Inflammatory macrophage (primary cell): ENCODE measurements at places on chromosomes 12 and 14.

- no peak for DNase-seq
These were observed 22.9 kb downstream of the KRT18 start for GRCh38 chr12:52971679-52972329.

DNA sequence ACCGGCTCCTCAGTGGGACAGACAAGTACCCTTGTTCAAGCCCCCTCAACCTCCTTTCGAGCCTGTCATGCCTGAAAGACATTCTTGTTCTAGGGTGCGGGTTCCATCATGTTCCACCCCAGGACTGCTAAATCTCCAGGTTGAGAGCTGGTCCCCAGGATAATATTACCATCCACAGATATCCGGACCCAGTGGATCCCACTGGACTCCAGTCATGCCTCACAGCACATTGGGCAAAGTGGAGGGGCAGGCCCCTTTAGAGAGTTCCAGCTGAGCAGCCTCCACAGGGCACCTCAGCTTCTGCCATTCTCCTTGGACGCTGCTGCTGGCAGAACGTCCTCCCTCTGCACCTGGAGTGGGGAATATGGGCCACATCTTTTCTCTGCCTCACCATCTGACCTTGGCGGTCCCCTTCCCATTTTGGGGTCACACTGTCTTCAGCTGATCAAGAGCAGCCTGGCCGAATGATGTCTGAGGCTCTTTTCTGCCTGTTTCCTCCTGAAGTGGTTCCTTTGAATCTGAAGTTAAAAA, 137.4 kb downstream of the BCL11B start:
- DNase-seq: no peak

- no peak for DNase-seq
These were observed at the start of gene ACVRL1 for GRCh38 chr12:51907083-51907855. ACVRL1 (plus strand) TSS chr12:51907504; CDS start chr12:51912475, 4,971 bp downstream.

- no peak for DNase-seq
These were observed 36.3 kb downstream of the PPP2R5C start for GRCh38 chr14:101797856-101798255.

- no peak for DNase-seq
These were observed 153.7 kb upstream of the ALG10B start for GRCh38 chr12:38162708-38163441.

DNA sequence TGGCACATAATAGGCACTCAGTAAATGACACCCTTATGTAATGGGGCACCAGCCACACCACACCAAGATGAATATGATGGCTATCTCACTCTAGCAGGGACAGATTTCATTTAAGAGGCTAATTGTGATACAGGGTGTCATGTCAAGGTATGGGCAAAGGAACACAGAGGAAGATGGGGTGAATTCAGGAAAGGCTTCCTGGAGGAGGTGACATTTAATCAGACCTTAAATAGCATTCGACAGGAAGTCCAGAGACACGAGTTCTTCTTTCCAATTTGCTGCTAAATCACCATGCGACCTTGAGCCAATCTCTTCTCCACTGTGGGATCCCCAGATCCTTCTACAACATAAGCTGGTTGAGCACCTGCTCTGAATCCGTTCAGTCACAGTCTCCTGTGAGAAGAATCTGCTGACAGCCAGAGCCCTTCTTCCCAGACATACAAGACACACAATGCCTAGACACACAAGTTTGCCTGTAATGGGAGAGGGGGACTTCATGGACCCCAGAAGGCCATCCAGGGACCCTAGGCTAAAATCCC, 1.5 kb upstream of the DTX1 start:
- no peak for DNase-seq

DNA sequence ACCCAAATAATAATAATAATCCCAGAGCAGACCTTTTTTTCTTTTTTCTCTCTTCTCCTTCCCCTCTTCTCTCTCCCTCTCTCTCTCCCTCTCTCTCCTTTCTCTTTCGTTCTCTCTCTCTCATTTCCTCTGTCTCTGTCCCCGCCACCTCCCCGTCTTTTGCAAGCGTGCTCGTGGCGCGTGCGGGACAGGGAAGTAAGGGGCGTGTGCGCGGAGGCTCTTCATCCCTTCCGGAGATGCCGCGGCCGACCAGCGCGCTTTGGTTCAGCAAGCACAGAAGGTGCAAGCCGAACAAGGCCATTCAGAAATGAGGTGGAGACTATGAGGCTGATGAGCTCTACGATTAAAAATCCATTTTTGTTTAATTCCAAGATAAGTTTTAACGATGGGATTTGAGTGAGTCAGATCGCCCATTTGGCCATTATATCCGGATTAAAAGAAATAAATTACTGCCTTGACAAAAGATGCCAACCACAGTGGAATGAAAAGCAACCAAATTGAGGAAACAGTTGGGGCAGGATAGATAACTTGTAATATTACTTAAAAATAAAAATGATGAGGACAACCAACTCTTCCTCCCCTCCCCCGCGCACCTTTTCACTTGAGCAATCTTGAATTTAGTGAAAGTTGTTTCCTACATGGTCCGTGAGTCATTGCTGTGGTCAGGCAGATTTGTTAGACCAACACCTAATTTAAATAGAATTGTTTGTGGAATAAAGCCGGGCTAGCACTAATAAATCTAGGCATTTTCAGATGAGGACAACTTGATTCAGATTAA, 1.2 kb upstream of the AMIGO2 start:
- DNase-seq: peak; percentile 70
